ENCODE measurements at places on chromosomes 3 and 15. TPM values are rescaled to one million over a fixed set of nuclear protein-coding genes. Genes with fewer than 3 reads are reported as not detected.

DNA sequence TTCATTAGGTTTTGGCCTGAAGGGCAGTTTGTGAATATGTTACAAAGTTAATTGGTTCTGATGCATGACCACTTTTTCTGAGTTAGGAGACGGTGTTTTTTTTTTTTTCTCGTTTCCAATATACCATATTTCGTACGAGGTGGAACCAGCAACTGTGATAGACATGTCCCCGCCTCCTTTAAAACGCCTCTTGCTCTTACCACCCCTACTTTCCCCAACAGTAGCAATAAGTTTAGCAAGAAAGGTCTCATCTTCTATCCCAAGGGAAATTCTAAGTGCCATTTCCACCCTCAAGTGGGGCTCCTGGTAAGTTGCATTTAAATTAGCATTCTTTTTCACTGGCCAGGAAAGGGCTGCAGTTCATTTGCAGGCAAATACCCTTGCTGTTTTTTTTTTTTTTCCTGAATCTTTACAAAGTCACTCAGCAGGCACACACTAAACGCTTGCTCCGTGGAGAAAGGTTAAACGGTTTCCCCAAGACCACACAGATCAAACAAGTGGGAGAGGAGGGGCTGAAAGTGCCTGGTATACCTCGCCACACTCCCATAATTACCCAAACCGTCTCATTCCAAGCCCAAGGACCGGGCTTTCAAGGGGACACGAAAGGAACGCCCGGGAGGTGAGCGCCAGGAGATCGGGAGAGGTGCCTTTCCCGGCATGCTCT is 39.5 kb upstream of the MGA start:
- ATAC-seq, result no peak

- ATAC-seq, result peak; percentile 44
Observed at GRCh38 chr15:81910355-81911021, 135.3 kb downstream of the MEX3B start.

DNA sequence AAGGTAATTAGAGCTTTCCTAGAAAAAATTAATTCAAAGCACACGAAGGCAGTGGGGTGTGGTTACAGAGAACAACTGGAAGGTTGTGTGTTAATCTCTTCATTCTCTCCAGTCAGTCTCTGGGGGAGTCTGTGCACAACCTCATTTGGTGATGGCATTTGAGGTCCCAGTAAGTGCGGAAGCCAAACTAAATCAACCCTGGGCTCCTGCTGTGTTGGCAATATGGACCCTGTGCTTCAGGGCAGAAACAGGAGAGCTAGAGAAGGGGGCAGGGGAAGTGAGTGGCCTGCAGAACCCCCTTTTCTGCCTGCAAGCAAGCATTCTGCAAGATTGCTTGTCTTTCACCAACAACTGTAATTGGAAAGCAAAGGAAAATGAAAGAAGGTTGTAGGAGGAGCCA is 195.9 kb upstream of the ST8SIA2 start:
- no peak for ATAC-seq

GRCh38 chr3:123256256-123256655 is 54.5 kb downstream of the SEC22A start:
- no peak for ATAC-seq

DPH6 gene
- 11.5 TPM for total RNA-seq

UBXN7 gene
- 34.2 TPM for total RNA-seq

UTS2B gene
- 1.7 TPM for total RNA-seq

DNA sequence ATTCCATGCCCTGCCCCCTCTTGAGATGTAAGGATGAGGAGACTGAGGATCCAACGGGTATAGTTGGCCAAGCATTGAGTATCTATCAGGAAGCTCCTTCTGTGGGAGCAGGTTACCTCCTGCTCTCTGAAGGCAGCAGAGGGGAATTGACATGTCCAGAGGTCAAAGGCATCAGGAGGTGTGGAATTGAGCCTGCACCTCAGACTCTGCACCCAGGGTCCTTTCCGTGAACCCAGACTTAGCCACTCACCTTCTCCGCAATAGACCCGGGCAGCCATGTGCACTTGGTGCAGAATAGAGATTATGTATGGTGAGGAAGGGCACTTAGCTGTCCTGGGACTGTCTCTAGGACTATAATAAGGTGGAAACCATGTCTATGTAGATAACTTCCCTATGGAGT is 399.0 kb upstream of the TPM1 start:
- no peak for ATAC-seq

GRIP2 gene
- 3.4 TPM for total RNA-seq

LTF gene
- total RNA-seq, result not detected

DNA sequence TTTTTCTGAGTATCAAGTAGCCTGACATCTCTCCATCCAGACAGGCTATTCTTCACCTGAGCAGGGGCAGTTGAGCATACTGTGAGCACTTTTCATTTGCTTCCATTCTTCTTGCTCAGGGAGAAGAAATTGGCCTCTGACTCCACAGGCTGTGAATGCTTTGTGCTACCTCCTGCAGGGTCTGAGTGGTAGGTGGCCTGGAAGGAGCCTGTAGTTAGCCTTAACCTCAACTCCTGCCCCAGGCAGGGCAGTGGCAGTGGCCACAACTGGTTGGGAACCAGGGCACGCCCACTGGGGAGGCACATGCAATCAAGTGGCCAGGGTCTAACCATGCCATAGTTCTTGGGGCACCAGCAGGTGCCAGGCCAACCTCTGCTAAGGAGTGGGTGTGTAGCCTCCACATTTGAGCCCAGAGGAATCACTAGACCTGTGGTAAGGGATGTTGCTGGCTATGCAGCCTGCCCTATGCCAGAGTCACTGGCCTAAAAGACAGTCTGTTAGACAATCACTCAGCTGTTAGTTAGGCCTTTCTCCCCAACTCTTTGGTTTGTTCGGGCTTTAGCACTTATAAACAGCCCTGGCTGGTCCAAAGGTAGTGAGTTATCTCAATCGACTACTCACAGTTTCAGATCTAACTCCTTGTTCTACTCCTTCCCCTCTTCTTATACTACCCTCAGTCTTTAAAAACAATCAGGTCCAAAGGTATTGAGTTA is 7.4 kb downstream of the C3orf62 start:
- no peak for ATAC-seq

GRCh38 chr15:48925714-48926223 is 38.0 kb downstream of the SHC4 start:
- ATAC-seq, result peak; percentile 98

GRCh38 chr3:8972639-8973038 is 9.4 kb upstream of the RAD18 start:
- ATAC-seq, result peak; percentile 71

SHF gene
- 38.8 TPM for total RNA-seq

DNA sequence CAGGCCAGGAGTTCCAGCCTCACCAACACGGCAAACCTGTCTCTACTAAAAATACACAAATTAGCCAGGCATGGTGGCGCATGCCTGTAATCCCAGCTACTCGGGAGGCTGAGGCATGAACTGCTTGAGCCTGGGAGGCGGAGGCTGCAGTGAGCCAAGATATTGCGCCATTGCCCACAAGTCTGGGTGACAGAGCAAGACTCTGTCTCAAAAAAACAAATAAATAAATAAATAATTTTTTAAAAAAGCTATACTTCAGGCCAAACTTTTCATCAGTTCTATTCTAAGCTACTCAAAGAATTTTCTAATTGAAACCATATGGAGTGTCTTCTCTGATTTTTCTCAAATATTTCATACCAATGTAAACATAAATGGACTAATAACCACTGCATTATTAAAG is 43.5 kb downstream of the PHC3 start:
- ATAC-seq, result no peak

DNA sequence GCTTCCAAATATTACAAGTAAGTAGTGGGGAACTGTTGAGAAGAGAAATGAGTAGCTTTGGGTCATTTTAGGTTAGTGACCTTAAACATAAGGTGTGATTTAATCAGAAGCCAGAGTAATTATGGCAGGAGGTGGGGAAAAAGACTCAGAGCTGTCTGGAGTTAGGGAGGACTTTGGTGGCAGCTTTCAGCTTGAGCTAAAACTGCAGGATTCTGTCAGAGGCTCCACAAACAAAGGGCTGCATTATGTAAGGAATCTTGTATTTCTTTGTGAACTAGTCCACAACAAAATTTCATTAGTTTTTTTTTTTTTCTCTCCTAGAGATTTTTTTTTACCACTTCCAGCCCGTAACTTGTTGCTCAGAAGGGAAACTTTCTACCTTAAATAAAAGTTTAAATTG is 345.3 kb downstream of the TIGIT start:
- ATAC-seq, result no peak

- no peak for ATAC-seq
Observed at GRCh38 chr15:70375586-70375985, 277.9 kb upstream of the TLE3 start.

DNA sequence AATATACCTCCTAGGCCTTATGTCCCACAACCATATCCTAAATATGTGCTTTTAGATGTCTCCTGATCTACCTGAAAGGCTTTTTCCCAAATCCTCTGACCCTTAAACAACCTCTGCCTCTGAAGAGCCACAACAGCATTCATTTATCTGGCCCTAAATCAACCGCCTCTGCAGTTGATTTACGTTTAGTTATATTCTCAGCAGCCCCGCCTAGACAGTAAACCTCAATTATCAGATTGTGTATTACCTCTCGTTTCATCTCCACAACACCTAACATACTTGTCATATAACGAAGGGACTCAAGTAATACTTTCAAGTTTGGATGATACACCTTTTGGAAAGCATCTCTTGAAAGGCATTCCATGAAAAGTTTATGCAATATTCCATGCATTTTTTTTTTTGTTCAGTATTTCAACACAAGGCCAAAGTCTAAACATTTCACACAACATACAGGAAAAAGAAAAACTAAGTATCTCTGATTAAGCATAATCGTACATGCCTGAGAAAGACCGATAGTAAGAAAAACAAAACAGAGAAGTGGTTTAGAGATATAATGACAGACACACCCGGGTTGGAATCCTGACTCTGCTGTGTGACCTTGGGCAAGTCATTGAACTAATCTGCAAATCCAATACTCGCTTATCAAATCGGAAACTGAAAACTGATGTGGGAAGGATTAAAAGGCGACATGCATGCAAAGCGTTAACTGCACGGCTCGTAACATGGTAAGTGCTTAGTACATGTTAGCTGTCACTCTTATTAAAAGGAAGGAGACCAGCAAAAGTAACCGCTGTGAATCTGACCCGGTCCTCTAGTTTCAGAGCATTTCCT is 778 bp downstream of the CRBN start:
- no peak for ATAC-seq

GRCh38 chr15:51198701-51199232 is 104.1 kb upstream of the TNFAIP8L3 start:
- ATAC-seq, result no peak

SH2D7 gene
- total RNA-seq, result not detected
